ENCODE measurements at places on chromosomes 2 and 18.
A peak's percentile ranks its signal among the peaks of the same experiment; 100 is the strongest.

GRCh38 chr2:178731300-178731699 is 75.9 kb downstream of the TTN start:
- no peak for DNase-seq

DNA sequence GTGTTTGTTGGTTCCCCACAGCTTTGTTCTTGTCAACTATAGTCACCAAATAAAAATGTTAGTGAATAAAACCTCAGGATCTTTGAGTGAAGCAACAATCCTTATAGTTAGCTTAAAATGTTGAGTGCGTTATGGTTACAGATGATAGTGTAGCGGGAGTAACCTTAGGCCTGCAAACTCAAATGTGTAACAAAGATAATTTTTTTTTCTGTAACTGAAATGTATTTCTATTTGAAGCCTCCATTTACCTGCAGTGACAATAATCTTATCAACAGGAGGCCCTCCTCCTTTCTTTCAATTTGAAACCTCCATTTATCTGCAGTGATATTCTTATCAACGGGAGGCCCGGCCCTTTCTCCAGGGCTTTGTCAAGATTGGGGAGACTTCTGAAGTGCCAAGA is 3.1 kb upstream of the C2orf49 start:
- no peak for DNase-seq

DNA sequence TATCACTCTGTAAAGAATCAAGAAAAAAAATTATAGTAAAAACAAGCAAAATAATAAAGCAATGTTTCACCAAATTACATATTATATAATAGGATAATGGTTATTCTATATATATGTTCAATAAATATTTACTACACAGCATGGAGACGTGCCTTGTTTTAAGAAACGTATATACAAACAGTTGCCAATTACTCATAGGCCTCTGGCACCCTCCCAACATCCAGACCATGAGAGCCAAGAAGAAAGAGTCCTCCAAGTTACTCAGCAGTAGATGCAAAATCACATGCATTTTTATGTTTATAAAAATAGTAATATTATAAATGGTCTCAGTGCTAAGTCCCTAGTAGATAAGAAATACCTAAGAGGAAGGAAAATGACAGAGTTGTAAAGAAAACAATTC is 64.8 kb downstream of the REV1 start:
- no peak for DNase-seq

DNA sequence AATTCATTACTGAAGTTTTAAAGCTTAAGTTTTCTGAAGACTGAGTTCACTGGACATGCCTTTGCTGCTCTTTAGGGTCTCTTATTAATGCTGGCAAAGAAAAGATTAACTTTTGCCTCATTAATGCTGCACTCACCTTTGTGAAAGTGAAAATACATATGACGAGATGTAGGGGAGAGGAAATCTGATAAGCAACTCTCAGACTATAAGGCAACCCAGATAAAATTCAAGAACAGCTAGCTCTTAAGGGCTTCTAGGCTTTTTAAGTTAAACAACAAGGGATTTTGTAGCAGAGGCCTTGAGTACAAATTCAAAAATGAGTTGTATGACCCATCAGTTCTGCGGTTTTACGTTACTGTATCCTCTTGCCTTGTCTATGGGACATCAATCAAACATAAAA is 143.7 kb downstream of the USP34 start:
- DNase-seq: no peak

DNA sequence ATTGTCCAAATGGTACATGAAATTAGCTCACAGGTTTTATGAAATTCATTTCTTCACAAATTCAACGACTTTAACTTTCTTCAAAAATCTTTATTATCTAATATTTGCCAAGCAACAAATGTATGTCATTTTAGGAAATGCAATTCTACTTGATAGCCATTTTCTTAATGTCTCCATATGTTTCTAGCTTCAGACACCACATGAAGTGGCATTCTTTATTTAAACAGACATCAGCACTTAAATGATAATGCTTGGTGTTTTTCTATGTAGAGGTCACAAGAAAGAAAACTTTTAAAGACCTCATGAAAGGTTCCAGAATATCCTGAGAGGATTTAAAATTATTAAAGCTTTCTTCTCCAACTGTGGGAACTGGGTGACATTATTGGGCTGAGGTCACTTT is 44.2 kb upstream of the XIRP2 start:
- no peak for DNase-seq

DNA sequence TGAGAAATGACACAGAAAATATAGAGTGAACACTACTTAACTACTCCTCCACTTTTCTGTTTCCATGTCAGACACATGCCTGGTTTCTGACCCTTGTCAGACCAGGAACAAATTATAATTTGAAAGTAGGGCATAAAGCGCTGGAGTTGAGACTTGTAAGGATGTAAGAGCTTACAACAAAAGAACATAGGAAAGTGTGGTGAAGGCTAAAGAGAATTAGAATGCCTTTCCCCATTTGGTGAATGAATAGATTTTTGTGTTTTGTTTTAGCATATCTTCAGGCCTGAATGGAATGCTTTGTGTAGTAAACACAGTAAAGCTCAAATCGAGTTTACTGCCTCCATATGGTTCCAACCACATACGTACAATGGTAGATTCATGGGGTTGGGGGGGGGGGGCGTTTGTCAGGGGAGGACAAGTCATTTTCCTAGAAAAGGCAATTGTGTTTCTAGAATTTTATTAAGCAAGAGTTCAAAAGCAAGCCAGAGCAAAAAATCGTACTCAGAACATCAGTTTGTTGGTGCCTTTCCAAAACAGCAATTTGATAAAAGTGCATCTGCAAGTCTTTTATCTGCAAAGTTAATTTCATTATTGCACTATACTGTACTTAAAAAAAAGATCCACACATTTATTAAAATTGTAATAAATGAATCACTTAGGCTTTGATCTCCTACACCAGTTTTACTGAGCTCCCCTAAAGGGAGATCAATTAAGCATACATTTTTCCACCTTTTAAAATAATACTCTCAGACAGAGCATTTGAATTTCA is 30.9 kb downstream of the NRXN1 start:
- no peak for DNase-seq

DNA sequence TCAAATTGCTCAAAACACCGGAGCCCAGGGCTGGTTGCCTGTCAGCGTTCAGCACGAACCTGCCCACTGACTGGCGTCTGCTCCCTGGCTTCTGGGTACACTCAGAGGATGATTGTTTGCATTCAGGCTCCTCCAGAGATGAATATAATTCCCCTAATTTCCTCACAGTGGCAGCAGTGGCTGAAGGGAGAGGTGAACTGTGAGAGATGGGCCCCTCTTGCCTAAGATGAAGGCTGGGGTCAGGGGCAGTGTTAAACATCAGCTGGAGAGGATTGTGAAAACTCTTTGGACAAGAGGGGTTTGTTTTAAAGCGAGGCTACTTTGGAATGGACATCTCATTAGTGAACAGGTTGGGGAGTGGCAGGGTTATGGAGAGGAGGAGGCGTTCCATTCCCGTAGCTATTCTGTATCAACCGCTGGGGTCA is 31.0 kb downstream of the TCF7L1 start:
- no peak for DNase-seq

GRCh38 chr18:47815486-47816270 is 114.8 kb downstream of the SMAD2 start:
- no peak for DNase-seq

DNA sequence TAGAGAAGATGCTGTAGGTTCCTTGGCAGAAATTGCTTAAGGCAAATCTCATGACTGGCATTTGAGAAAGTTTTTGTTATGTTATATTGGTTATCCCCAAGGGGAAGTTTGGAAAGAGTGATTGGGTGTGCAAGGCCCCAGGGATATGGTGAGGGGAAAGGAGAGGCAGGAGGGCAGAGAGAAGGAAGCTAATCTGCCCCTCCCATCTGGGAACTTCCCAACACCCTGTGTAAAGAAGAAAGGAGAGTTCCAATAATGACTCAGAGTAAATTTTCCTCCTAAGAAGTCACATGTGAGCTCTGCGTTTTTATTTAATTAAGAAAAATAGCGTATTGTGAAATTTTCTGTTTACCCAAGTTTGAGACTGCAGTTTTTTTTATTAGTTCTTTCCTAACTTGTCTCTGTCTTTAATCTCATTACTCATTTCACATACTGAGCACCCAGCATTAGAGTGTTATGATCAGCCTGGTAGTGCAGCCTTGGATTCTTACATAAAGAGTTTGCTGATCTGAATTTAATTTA is 3.1 kb upstream of the KYNU start:
- DNase-seq: no peak

DNA sequence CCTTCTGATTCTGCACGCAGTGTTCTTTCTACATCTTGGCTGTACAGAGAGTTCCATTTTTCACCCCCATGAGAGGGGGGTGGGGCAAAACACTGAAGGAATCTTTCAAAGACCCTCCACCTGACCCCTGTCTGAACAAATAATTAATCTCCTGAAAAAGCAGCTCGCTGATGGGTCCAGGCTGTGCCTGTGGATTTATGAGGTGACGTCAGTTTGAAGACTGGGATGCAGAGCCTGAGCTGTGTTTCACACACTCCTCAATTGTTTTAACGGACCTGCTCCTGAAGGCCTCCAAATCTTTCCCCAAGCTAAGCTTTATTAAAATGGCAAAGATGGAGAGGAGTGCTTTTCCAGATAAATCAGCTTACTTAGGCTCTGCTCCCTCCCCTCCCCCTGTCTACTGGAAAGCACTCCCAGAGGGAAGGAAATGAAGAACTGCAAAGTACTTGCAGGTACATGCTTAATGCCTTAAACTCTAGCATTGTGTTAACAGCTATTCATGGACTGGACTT is 390.2 kb upstream of the TNP1 start:
- DNase-seq: peak; percentile 71

All from left forelimb (tissue), 1 donor.